ENCODE measurements at places on chromosomes 13 and 19.
A peak's percentile ranks its signal among the peaks of the same experiment; 100 is the strongest.

- no peak for DNase-seq
These were observed 6.8 kb downstream of the HSPH1 start for GRCh38 chr13:31154939-31155338.

DNA sequence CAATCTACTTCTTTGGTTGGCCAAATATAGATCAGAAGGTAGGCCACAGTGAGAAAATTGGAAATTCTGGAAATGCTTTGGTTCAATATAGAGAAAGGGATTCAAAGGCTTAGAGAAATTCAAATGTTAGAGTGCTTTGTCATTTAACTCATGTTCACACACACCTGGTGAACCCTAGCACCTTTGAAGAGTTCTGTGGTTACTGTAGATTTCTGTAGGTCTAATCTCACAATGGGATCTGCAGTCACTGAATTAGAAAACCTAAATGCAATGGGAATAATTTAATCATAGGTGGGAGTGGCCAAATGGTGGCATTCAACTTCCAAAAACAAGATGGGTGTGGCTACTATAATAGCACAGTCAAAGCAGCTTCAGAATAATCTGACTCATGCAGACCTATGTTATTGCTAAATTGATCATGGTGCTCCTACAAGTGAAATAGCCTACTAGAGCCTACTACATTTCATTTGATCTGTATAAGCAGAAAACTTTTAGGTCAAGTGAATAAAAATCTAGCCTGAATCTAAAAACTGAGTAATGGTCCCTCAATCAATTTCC, 1152.9 kb downstream of the PCDH9 start:
- no peak for DNase-seq

- DNase-seq: no peak
These were observed 13.1 kb upstream of the NOTCH3 start for GRCh38 chr19:15213715-15214381.

DNA sequence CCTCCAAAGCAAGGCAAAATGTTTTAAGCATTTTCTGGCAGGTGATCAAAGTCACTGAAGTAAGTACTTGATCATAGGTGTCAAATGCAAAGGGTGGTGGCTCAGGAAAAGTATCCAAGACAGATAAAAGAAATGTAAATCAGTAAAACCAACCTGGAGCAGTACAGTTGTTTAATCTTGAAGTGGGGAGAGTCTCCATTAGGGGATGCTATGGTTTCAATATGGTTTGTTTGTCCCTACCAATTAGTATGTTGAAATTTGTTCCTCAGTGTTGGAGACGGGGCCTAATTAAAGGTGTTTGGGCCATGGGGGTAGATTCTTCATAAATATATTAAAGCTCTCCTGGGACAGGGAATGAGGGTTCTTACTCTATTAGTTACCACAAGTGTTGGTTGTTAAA, 1781.7 kb upstream of the PRR20A start:
- DNase-seq: no peak

DNA sequence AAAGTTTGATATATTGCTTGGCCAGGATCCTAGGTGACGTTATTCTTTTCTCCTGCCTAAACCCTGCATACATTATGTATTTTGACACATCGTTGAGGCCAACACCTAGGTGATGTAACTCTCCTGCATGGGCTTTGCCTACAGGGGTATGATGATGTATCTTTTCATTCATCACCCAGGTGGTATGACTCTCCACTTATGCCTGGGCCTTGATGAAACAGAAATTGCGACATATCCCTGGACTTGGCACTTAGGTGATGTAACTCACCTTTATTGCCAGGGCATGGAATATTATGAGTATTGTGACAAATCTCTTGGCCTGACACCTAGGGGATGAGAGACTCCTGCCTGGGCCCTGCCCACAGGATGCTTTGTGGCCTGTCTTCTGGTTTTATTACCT, 18.5 kb upstream of the ZNF681 start:
- DNase-seq: no peak

DNA sequence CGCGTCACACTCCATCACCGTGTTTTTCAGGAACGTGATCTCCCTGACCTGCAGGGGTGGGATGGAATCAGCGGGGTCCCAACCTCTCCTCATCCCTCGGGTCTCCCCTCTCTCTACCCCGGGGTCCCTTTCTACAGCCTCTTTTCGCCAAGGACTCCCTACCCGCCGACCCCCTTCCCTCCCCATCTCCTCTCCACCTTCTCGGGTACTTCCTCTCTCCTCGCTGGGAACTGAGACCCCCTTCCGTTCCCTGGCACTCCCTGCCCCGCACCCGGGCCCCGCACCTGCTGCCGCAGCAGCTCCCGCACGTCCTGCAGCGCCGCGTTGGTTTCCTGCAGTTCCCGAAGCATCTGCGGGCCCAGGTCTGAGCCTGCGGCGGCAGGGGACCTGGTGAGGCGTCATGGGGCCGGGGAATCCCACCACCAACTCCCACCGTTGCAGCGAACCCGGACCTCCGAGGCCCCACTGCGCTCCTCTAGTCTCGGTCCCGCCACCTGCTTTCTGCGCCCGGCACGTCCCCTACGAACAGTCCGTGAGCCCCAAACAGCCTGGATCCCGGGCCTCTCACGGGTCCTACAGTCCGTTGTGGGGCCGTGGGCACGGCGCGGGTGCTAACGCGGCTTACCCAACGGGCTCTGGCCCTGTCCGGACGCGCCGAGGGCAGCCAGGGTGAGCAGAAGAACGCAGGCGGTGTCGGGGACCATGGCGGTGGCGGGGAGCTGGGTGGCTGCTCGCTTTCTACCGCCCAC, at the start of gene COMP:
Gene COMP (minus strand): TSS at position 740 of the 749 bp plus-strand sequence. CDS start 36 bp downstream, at position 704.
- DNase-seq: no peak

GRCh38 chr13:27263438-27263837, 7.2 kb upstream of the RASL11A start:
- DNase-seq: no peak

GRCh38 chr19:4234862-4235201, 5.5 kb downstream of the EBI3 start:
- DNase-seq: no peak

DNA sequence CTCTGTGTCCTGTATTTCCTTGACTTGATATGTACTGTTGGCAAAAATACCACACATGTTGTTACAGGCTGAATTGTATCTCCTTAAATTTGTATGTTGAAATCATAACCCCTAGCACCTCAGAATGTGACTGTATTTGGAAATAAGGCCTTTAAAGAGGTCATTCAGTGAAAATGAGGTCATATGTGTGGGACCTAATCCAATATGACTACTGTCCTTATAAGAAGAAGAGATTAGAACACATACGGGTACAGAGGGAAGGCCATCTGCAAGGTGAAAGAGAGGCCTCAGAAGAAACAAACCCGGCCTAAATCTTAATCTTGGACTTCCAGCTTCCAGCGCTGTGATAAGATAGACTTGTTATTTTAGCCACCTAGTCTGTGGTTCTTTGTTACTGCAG, 202.5 kb downstream of the NUFIP1 start:
- no peak for DNase-seq

GRCh38 chr19:42176990-42177685, 40.3 kb downstream of the DEDD2 start:
- DNase-seq: peak; percentile 92

GRCh38 chr13:73872397-73872796, 261.8 kb downstream of the KLF12 start:
- no peak for DNase-seq

DNA sequence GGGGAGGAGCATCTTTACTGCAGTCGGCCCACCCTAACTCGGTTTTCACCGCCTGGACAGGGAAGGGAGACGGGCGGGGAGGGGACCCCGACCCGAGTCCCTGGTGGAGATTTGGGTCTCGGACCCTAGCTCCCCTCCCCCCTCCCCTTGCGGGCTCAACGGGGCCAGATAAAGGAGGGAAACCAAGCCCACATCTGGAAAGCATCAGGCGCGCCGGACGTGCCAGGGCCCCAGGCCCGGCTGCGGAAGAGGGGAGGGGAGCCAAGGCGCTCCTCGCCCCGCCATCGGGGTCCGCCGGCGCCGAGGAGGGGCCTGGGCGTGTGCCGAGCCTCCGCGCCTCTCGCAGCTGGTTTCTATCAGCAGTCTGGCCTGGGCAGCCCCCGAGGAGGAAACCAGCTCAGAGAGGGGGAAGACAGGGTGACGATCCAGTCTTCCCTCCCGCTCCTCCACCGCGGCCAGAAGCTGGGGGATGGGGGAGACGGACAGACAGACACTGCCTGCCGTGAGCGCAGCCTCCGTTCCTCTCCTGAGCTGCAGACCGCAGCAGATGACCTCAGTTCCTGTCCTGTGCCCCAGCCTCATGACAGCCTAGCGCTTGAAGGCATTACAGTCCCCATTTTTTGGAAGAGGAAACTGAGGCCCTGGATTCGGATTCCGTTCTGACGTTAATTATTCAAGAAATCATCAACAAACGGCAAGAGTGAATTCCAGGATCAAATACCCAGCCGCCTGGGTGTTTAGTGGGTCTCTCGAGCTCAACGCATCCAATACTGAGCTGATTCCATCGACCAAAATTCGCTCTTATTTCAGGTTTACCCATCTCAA, 3.6 kb upstream of the GNG8 start:
- no peak for DNase-seq

GRCh38 chr13:20301403-20302071, 69.4 kb upstream of the GJB6 start:
- no peak for DNase-seq

DNA sequence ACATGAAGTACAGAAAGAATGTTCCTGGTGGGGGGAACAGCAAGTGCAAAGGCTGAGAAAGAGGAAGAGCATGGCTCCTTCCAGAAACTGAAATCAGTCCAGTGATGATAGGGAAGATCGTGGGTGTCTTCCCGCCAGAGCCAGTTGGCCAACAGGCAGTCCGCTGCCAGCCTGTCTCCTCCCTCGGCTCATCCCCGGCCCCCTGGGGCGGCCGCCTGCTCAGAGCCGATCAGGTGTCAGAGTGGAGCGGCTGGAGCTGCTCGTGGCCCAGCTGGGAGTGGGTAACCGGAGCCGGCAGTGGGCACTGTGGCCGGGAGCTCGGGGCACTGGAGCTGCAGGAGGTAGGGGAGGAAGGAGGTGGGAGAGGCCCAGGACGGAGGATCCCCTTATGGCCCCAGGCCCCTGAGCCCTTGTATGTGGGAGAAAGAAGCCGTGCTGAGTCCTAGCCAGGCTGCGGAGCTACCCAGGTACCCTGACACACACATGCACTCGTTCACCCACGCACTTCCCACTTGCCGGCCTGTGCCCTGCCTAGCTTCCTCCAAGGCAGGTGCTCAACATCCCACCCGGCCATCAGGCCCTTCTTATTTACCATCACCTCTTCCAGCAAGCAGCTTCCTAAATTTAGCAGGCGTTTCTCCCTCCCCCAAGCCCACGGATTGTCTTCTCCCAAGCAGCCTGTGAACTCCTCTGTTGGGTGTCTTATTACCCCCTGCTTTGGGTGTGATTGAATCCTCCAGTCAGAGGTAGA, 1.7 kb downstream of the ANKRD24 start:
- DNase-seq: no peak

GRCh38 chr19:9986787-9987281, 23.5 kb downstream of the COL5A3 start:
- DNase-seq: no peak

- DNase-seq: no peak
These were observed 45.5 kb upstream of the ZNF91 start for GRCh38 chr19:23440791-23441190.

DNA sequence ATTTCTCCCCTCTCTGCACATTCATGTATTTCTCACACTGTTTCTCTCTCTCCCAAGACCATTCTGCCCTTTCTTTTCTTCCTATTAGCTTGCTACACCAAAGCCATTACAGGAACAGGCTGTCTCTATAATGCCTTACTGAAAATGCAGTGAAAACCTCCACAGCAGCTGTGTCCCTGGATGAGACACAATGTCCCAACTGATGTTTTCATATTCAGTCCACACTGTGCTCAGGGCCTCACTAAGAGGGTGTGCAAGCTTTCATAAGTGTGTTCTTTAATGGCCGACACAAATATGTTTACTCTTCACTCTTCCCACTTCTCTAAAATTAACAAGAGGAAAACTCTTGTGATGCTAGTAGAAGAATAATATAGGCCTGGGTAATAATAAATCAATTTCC, 163.4 kb downstream of the KCTD12 start:
- DNase-seq: no peak

DNA sequence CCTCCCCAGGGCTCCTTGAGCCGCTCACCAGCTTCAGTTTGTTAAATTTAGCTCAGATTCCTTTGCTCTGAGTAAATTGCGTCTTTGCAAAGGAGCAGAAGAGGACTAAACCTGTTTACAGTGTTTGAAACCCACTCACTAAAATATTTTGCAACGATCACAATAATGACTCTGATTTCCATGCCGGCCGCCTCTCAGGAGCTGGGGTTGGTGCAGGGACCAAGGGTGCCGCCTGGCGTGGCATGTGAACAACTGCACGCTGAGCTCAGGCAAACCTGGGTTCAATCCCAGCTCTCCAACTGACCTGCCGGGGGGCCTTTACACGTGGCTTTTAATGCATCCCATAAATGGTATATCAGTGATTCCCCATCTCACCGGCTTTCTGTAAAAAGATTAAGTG, 68.7 kb upstream of the CACNA1A start:
- DNase-seq: no peak

DNA sequence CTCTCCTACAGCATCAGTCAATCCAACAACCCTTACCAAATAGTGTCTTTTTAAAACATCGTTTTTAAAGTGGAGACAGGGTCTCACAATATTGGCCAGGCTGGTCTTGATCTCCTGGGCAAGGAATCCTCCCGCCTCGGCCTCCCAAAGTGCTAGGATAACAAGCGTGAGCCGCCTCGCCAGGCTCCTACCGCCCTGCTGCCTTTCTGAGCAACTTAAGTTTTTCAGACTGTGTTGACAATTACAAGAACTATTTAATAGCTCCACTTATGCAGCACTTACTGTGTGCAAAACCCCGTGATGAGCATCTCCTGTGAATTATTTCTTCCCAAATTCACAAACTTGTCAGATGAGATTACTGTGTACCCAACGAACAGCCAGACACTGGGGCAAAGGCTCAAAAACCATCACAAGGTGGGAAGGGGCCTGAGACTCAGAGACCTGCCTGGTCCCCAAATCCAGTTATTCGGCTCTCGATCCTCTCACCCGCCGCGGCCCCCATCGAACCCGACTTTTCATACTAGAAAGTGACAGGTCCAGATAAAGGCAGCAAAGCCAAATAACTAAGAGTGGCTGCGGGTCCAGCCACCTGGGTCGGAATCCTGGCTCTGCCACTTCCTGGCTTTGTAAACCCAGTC, 581 bp downstream of the RPL18 start:
- DNase-seq: no peak

- DNase-seq: no peak
These were observed 21.5 kb downstream of the CPT1C start for GRCh38 chr19:49712397-49712859.

DNA sequence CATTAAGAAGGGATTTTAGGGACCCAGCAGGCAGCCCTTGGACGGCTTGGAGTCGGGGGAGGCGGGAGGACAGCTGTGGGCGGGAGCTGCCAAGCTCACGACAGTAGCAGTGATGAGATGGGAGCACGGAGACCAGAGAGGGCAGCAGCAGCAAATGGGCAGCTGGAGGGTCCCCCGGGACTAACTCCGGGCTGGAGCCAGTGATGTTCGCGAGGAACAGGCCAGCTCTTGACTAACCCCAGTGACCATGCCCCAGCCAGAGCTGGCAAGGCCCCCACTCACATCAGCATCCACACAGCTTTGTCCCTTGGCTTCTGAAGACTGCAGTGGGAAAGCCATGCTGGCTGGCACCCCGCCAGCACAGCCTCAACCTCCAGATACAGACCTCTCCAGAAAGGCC, 81.9 kb downstream of the RAB20 start:
- no peak for DNase-seq
